Heart left ventricle (tissue), 16 donors: ENCODE measurements at places on chromosomes 2 and 18. TPM values are rescaled to one million over a fixed set of nuclear protein-coding genes. Genes with fewer than 3 reads are reported as not detected.

Gene CFAP65
- not detected for polyA plus RNA-seq

Gene COPS9
- 259 TPM for polyA plus RNA-seq

Gene LTBP1
- polyA plus RNA-seq: 50.1 TPM

Gene MEP1B
- polyA plus RNA-seq: not detected

Gene TLX2
- polyA plus RNA-seq: not detected

Gene CIB4
- not detected for polyA plus RNA-seq

Gene NTSR2
- 0.04 TPM for polyA plus RNA-seq

Gene PLCD4
- polyA plus RNA-seq: 0.11 TPM

Gene KANSL3
- 24.0 TPM for polyA plus RNA-seq

Gene C2orf81
- 1.1 TPM for polyA plus RNA-seq

Gene C2orf15
- not detected for polyA plus RNA-seq

Gene KCNK3
- polyA plus RNA-seq: 1.9 TPM

Gene ARMC9
- polyA plus RNA-seq: 0.95 TPM

GRCh38 chr2:216047397-216047796 is 34.0 kb upstream of the MREG start:
- no peak for DNase-seq

GRCh38 chr2:205776720-205777119 is 94.4 kb downstream of the NRP2 start:
- no peak for DNase-seq

GRCh38 chr18:26424428-26425147 is 123.8 kb downstream of the KCTD1 start:
- DNase-seq: no peak

DNA sequence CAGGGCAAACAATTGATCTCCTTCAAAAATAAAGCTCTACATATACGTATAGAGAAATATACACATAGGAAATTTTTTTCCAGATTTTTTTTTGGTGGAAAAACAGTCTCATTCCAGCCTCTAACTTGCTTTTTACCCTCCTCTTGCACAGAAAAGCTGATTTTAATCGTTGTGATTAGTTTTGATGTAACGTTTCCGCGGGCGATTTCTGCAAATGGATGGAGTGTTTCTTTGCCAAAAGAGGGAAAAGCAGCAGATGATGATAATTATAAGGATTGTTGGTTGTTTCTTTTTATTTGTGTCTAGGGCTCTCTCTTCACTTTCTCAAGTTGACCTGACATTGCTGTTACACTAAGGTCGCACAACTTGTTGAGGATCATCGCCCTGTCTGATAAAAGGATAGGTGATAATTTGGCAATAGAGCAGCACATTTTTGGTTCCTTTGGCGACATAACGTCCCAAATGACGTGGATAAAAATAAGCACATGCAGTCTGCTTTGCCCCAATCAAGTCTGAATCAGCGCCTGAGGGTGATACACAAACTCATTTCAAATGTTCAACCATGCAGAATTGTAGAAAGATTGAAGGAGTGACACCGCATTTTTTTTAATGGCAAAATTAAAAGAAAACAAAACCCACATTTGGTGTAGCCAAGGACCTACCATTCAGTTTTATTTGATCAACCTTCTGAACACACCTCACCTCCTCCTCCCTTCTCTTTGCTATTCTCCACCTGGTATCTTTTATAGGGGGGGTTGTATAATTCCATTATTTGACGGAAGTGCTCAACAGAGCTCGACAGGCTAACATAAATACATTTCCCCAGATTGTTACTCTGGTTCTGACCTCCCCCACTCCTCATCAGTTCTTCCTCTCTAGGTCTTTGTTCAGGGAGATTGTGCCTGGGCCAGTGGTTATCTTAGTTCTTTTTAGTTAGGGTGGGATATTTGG is 109.6 kb upstream of the KCTD1 start:
- no peak for DNase-seq

DNA sequence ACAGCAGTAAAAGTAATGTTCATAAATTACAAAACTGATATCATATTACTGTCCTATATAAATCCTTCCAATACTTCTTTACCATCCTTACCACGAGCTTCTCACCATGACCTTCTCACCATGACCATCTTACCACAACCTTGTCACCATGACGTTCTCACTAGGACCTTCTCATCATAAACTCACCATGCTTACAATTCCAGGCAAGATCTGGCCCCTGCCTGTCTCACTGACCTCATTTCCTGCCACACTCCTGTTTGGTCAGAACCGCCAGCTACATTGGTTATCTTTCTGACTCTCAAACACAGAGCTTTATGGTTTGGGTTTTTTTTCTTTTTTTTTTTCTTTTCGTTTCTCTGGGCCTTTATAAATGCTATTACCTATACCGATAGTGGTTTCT is 827.6 kb downstream of the RNF144A start:
- DNase-seq: no peak

GRCh38 chr18:48975817-48976649 is 25.3 kb upstream of the SMAD7 start:
- peak; percentile 60 for DNase-seq

DNA sequence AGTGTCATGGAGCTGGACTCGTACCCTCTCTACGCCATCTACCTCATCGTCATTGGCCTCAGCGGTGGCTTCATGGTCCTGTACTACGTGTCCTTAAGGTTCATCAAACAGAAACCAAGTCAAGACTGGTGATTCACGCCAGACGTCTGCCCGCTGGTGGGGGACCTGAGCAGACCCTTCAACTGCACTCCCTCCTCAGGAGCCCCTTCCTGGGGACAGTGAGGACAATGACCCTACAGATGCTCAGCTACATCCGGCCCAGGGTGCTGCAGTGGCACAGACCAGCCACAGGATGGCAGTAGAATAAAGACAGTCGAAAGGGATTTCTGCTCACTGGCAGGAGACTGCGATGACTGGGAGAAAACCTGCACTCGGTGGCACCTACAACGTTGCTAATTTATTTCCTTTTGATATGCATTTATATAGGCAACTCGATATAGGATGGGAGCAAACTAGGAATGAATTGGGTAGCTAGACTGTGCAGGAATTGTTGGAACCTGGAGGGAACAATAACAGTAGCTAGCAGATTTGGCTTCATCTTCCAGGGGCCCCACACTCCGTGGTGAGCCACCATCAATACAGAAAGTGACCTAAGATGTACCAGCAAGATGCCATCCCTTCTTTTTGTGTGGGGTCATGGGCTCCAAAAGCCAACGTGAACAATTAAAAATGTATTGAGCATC is 39.2 kb downstream of the ABCG8 start:
- DNase-seq: peak; percentile 15

- no peak for DNase-seq
These were observed 40.9 kb downstream of the SCN9A start for GRCh38 chr2:166334805-166335204.

DNA sequence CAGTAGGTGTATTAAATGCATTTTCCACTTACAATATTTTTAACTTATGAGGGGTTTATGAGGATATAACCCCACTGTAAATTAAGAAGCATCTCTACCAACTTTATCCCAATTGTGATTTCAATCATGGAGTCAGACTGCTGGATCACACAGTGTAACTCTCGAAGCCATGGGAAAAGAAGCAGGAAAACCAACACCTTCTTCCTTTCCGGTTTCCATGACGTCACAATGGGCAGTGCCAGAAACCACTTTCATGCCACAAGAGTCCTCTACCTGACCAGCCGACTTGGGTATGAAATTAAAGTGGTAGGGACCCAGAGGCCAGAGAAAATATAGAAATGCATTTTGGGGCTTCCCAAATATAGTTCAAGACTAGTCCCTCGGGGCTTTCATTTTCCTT is 4.2 kb downstream of the RNF152 start:
- DNase-seq: no peak

DNA sequence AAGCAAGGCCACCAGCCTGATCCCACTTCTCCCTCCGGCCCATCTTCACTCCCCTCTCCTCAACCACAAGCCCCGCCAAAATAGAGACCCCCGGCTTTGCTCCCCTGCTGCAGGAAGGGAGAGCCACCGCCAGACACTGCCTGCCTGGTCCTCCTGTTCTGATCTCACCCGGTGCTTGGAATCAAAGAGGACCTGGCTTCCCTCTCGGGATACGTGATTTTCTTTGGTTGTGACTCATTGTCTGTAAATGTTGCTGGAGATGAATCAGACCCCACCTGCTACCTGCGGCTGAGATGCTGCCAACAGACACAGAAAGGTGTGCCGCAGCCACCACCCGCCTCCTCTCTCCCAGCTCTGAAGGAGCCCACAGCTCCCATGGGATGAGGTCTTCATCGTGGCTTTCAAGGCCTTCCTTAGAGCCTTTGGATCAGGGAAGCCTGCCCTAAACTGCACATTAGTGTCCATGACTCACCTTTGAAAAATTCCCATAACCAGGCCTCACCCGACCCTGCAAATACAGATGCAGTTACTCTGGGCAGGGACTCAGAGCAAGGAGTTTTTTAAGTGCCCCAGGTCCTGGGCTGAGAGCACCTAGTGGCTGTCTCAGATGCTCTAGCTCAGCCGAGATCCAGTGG is 79.4 kb upstream of the ZNF532 start:
- DNase-seq: no peak

- DNase-seq: no peak
These were observed 19.9 kb downstream of the PTH2R start for GRCh38 chr2:208426412-208427045.

DNA sequence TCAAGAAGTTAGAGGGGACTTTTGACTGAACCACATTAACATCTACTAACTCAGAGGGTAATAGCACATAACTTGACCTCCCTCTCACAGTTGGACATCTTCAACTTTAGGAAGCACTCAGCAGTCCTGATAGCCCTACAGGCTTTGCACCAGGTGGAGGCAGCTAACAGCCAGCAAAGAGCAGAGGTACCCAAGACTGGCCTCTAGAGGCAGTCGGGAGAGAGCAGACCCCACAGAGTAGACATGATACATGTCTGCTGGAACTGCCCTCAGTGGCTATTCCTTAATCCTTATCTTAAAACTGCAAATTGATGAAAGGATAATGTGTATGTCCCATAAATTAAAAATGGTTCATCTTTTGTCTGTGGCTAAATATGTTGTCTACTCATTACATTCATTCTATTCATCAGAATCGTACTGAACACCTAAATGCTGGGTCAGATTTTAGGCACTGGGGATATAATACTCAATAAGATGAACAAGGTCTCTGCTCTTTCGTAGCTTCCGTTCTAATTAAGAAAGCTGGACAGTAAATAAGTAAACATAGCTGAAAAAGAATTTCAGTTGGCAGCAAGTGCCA is 49.8 kb downstream of the CAB39 start:
- DNase-seq: no peak

DNA sequence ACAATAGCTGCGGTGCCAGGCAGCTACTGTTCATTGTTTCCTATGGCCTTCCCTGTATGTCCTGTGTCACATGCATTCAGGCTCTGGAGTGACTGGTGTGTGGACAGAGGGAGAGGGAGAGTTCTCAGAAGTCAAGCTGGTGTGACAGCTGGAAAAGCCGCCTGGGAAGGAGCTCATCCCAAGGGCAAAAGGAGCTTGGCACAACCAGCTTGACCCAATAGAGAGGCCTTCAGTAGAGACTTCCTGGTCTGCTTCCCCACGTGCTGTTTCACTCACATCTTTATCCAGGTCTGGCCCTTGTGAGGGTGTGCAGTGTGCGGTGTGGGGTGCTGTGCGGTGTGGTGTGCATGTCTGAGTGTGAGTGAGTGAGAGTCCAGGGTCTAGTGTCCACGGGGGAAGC is 11.1 kb upstream of the NT5DC4 start:
- DNase-seq: no peak

- DNase-seq: no peak
These were observed 108.8 kb upstream of the UBE2E3 start for GRCh38 chr2:180871649-180872048.

GRCh38 chr18:58267493-58267892 is 223.5 kb downstream of the NEDD4L start:
- no peak for DNase-seq

GRCh38 chr2:64727843-64728463 is 74.2 kb upstream of the SERTAD2 start:
- no peak for DNase-seq

- peak; percentile 76 for DNase-seq
These were observed 8.6 kb downstream of the HS1BP3 start for GRCh38 chr2:20642055-20642971.

DNA sequence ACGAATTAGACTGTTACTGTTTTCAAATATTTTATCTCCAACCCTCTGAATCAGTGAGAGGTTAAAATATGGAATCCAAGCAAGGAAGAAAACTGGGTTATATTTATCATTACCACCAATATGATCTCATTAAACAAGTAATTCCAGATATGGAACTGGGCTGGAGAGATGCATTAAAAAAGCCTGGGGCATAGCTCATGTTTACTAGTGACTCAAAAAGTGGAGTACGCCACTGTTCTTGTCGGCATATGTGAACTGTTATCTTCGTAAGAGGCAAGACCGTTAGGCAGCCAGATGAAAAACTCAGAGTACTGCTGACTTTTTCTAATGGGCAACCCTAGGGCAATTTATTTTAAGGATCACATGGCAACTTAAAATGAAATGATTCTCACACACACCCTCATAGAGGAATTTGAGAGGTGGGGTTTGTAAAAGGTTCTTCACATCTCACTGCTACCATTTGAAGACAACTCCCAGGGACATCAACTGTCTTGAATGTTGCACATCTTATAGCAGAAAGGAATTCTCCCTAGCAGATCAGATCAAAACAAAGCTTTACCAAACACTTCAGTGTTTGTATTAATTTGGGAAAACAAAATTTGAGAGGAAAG is 105.2 kb upstream of the TFCP2L1 start:
- DNase-seq: no peak

GRCh38 chr18:79129120-79129519 is 59.9 kb downstream of the ATP9B start:
- DNase-seq: no peak

GRCh38 chr18:53790786-53791185 is 433.7 kb downstream of the MBD2 start:
- DNase-seq: no peak

GRCh38 chr2:23761638-23762037 is 165.3 kb downstream of the ATAD2B start:
- no peak for DNase-seq

GRCh38 chr2:56012221-56012765 is 88.7 kb upstream of the EFEMP1 start:
- no peak for DNase-seq

DNA sequence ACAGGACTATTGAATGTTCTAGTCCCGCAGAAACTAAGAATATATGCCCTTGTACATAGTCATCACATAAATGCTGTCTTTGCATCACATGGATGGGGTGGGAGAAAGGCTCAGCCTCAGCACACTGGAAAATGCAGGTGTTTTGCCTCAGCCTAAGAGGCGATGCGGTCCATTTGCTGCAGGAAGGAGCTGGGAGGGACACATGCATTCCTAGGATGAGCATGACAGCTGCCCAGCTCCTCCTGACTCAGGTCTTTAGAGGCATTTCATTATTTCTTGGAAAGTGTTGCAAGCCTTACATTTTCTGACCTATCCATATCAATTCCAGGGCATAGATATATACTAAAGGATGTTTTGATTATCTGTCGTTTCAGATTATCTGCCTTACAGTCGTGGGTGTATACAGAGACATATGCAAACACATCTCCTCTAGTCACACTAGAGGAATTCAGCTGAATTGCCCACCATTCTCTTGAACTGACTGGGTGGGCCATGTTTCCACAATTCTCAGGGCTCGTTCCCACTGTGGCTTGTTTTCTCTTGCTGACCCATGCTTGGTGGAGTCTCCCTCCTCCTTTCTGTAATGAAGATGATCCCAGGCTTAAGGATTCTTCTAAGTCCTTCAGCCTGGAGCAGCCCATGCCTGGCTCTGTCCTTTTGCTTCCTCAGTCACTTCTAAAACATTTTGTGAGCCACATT is 156.9 kb downstream of the SETBP1 start:
- no peak for DNase-seq
